Uterus (tissue), 4 donors: ENCODE measurements at places on chromosomes 13 and 19. TPM values are rescaled to one million over a fixed set of nuclear protein-coding genes. Genes with fewer than 3 reads are reported as not detected.

- H3K4me3 ChIP-seq: peak overlapping the region; percentile 89
- H3K4me1 ChIP-seq: no peaks in the 10 kb centered on the region
- DNase-seq: no peak
Measured at GRCh38 chr19:37654629-37655300, 500 bp downstream of the ZFP30 start.

DNA sequence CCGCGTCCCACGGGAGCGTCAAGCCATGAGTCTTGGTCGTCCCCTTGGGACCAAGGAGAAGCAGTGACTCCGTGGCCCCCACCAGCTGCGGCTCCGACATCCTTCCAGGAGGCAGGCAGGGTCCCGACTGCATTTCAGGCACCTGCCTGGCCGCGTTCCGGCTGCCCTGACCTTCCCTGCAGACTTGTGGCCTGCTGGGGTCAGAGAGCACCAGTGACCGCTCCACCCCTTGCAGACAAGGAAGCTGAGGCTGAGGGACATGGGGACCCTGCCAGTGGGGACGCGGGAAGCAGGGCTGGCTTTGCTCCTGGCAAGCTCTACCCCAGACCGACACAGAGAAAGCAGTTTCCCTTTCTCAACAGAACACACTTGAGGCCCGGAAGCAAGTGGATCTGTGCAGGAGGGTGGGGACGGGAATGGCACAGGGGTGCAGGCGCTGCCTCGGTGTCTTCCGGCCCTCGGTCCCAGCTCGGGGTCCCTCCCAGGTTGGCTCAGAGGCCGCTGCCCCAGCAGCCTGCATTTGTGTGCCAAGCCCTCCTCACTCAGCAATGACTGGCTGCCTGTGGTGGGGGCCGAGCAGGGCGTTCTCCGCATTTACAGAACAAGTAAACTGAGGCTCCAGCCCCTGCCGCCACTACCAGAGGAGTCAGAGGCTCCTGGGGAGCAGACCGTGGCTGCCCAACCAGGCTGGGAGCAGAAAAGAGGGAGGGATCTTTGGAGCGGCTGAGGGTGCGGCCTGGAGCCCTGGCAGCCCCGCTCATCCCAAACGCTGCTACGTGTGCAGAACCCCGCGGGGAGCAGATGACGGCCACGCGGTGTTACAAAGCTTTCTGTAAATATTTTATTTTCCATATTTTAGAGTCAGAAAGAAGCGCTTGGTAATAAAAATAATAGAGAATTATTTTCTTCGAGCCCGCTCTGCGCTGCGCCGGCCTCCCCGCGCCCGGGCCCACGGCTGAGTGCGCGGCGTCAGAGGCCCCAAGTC lies 43.9 kb downstream of the GAS6 start:
- H3K4me1 ChIP-seq: peaks cover 20% of the 10 kb centered on the region
- no peak overlapping the region for H3K4me3 ChIP-seq

- no peaks in the 10 kb centered on the region for H3K4me1 ChIP-seq
- no peak for DNase-seq
- H3K27ac ChIP-seq: no peak overlapping the region
- no peak overlapping the region for H3K4me3 ChIP-seq
- no peaks in the 10 kb centered on the region for H3K27me3 ChIP-seq
Measured at GRCh38 chr13:60957816-60958215, 457.8 kb downstream of the PCDH20 start.

- no peaks in the 10 kb centered on the region for H3K36me3 ChIP-seq
- no peak overlapping the region for H3K27ac ChIP-seq
- no peaks in the 10 kb centered on the region for H3K27me3 ChIP-seq
- H3K4me3 ChIP-seq: no peak overlapping the region
- DNase-seq: no peak
Measured at GRCh38 chr13:62613819-62614218, 1198.2 kb upstream of the PCDH20 start.

- no peak overlapping the region for H3K27ac ChIP-seq
- no peak for DNase-seq
- H3K4me1 ChIP-seq: no peaks in the 10 kb centered on the region
- H3K4me3 ChIP-seq: no peak overlapping the region
- no peaks in the 10 kb centered on the region for H3K27me3 ChIP-seq
- no peaks in the 10 kb centered on the region for H3K36me3 ChIP-seq
Measured at GRCh38 chr13:100106005-100106404, 17.1 kb downstream of the PCCA start.

DNA sequence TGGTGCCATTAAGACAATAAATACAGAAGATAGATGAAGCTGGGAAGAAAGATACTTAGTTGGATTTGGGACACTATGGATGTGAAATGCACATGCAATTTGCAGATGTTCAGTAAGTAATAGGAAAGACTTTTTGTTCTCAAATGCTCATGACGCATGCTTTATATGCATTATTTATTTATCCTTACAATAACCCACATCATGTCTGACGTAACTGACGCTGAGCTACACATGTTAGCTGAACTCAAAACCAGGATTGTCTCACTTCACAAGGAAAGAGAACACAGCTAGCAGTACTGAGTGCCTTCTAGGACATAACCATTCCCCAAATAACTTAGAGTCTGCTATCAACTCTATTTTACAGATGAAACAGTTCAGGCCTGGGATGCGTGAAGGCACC lies 463.4 kb downstream of the FGF9 start:
- H3K27me3 ChIP-seq: no peaks in the 10 kb centered on the region
- no peaks in the 10 kb centered on the region for H3K36me3 ChIP-seq
- DNase-seq: no peak
- H3K27ac ChIP-seq: no peak overlapping the region
- H3K4me3 ChIP-seq: no peak overlapping the region

GRCh38 chr13:94996445-94996844 lies 284.1 kb upstream of the SOX21 start:
- DNase-seq: no peak
- no peaks in the 10 kb centered on the region for H3K4me1 ChIP-seq
- no peak overlapping the region for H3K27ac ChIP-seq
- no peak overlapping the region for H3K4me3 ChIP-seq

GRCh38 chr13:107373551-107373950 lies 805.6 kb upstream of the ARGLU1 start:
- no peaks in the 10 kb centered on the region for H3K4me1 ChIP-seq
- H3K4me3 ChIP-seq: no peak overlapping the region
- H3K27ac ChIP-seq: no peak overlapping the region
- DNase-seq: no peak
- H3K27me3 ChIP-seq: no peaks in the 10 kb centered on the region
- H3K36me3 ChIP-seq: no peaks in the 10 kb centered on the region

Gene NLRP9
- total RNA-seq: not detected

Gene ZNF563
- 8.1 TPM for total RNA-seq

Gene ETV2
- total RNA-seq: 1.6 TPM

Gene TRAPPC5
- total RNA-seq: 12.4 TPM

Gene ZNF578
- 14.4 TPM for total RNA-seq
